ENCODE measurements at places on chromosomes 6 and 20. TPM values are rescaled to one million over a fixed set of nuclear protein-coding genes. Genes with fewer than 3 reads are reported as not detected.

DNA sequence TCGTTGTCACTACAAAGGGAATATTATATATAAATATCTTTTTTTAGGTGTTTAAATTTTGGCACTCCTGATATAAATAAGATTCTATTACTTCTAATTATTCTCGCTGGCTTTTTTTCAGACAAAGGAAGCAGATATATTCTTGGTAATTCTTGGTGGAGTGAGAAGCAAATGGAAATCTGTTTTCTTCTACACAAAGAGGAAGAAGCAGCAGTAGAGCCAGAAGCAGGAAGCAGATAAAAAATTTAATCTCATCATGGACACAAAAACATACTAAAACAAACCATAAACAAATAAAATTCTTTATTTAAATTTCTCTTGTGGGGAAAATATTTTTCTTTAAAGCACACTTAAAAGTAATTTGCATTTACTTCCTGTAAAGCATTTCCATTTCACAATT, 3.7 kb upstream of the KIAA0319 start:
- DNase-seq = no peak

GRCh38 chr6:169185011-169185521, 68.6 kb downstream of the THBS2 start:
- DNase-seq = no peak

GRCh38 chr20:50648651-50649050, 42.7 kb downstream of the RIPOR3 start:
- no peak for DNase-seq

- DNase-seq = no peak
Observed at GRCh38 chr6:166959911-166960608, 3.7 kb upstream of the RNASET2 start.

HRH3 gene
- total RNA-seq = not detected
